Fibroblast of pulmonary artery (primary cell): ENCODE measurements at places on chromosomes 5 and 9.

DNA sequence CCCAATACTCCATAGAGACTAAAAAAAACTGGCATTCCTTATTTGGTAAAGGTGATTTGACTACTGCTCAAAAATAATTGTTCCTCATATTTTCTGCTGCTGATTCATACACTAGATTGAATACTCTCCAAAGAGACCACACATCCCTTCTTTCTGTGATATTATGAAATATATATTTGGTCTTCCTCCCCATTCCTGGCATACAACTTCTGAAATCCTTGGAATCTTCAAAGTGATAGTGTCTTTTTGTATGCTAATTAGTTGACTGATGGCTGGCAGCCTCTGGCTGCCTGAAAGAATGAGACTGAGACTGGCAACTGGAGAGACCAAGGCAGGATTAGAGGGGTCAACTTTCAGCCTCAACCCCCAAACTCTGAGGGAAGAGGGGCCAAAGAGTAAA lies 348.0 kb upstream of the RFX3 start:
- DNase-seq: peak; percentile 63

DNA sequence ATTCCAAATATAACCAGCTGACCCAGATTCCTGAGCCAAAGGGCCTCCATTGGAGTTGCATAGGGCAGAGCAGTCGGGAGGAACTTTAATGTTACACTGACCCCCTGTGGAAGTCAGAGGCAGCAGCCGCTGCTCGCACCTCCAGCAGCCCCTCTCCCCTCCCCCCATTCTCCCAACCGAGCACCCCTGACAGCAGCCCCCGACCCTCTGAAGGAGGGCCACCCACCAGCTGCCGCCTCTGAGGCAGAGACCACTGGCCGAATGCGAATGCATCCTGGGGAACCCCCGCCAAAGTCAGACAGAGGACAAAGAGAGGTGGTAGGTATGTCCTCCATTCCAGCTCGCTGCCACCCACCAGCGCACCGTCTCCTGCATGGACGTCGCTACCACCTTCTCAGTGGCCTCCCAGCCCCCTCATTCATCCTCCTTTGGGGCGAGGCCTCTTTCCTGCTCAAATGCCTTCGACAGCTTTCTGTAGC lies 231.0 kb downstream of the CDK5RAP2 start:
- DNase-seq: peak; percentile 65

- no peak for DNase-seq
Measured at GRCh38 chr5:62306323-62306895, 403 bp downstream of the KIF2A start.

- DNase-seq: no peak
Measured at GRCh38 chr5:84257061-84257460, 127.6 kb downstream of the EDIL3 start.

DNA sequence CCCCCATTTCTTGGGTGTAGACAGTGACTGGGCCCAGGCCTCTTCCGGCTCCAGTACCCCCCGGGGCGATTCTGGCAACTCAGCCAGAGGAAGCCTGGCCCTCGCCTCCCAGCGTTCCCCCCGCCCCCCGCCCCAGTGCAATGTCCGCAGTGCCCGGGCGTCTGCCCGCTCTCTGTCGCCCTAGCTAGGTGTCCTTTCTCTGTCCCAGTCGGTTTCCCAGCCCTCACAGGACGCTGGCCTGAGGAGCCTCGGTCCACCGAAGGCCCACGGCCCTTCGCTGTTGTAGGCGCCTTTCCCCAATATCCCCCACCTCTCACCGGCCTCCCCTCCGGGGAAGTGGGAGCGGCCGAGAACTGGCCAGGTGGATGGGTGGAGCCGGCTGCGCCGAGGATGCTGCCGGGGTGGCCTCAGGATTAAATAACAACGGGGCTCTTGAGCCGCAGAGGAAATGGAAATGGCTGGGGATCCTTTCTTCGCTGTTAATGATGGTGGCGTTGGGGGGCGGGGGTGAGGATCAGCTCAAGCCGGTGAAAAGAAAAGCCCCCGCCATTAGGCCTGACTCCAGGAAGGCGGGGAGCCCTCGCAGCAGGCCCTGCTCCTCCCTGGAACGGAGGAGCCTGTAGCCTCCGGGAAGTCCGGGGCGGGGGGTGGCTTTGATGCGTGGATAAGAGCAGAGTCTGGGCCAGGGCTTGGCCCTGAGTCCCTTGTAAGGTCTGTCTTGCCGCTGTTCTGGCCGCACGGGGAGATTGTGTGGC lies 1.1 kb upstream of the SPRY4 start:
- peak; percentile 82 for DNase-seq

GRCh38 chr9:21670374-21670773 lies 132.1 kb upstream of the MTAP start:
- no peak for DNase-seq

- no peak for DNase-seq
Measured at GRCh38 chr5:132635873-132636272, 22.1 kb upstream of the IL13 start.
